ENCODE measurements at places on chromosomes 5 and 9.

DNA sequence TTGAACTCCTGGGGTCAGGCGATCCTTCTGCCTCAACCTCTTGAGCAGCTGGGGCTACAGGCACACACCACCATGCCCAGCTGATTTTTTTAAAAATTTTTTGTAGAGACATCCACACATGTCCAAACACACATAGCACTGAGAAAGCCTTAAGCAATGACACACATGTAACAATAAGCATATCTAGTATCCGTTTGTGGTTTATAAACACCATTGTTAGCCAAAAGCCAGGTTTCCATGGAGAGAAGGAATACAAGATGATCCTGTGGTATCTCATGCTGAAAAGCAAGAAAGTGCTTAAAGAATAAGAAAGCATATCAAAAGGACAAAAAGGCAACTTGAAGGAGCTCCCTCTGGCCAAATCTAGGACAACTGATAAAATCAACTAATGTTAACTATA is 29.7 kb upstream of the SLC1A3 start:
- DNase-seq: no peak

GRCh38 chr5:67222243-67223025 is 25.8 kb upstream of the CD180 start:
- DNase-seq: no peak

DNA sequence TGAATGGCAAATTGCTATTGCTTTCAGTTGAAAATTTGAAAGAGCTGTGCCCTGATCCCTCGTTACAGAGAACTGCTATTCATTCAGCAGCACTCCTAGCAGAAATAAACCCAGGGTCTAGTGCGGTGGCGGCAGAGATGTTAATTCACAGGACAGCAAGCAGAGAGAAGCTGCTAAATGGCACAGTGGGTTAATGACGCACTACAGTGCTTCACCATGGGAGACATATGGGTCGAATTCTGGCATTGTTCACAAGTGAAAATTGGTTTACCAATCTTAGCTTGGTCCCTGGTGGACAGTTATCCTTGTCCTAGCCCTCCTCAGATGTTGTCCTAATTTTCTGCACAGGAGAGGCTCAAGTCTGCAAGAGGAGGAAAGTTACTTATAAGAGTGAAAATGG is 807.4 kb downstream of the TLE1 start:
- no peak for DNase-seq

GRCh38 chr9:124260769-124261603 is 3.2 kb downstream of the NEK6 start:
- no peak for DNase-seq

GRCh38 chr9:36136894-36137391 is 410 bp downstream of the GLIPR2 start:
- DNase-seq: peak; percentile 57

GRCh38 chr5:153569036-153569435 is 78.6 kb downstream of the GRIA1 start:
- no peak for DNase-seq

DNA sequence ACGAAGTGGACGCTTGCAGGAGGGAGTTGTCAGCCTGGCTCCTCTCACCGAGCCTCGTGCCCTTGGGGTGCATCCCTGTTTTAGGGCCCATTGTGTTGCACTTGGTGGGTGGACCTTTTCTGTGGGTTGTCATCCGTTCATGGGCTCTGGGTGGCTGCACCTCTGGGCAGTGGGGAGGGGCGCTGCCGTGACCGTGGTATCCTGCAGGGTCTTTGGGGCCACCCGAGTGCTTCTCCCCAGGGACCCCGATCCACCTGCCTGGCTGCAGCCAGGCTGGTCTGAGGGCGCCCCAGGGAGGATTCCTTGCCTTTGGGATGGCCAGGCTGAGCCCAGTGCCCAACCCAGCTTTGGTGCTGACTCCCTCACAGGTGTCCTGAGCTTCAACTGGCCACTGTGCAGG is 41.0 kb upstream of the UBAC1 start:
- DNase-seq: no peak

DNA sequence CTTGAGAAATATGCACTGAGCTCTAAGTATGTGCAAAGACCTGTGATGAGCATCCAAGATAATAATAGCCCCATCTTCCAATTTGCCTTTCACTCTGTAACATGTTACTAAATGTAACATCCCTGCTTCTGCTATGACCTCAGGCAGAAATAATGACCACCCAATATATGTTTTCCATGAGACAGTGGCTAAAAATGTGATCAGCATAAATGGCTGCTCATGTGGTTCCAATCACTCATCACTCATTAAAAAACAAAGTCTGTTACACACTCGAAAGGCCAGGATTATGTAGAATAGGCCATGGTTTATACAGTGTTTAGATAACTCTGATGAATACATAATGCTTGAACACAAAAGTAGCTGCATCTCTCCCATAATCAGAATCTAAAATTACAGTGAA is 71.4 kb upstream of the MOCS2 start:
- no peak for DNase-seq

GRCh38 chr9:92407818-92408217 is 3.4 kb upstream of the OGN start:
- no peak for DNase-seq

- DNase-seq: no peak
Observed at GRCh38 chr5:173050791-173051190, 5.4 kb upstream of the CREBRF start.

GRCh38 chr5:177435847-177436536 is 9.5 kb downstream of the GRK6 start:
- no peak for DNase-seq

DNA sequence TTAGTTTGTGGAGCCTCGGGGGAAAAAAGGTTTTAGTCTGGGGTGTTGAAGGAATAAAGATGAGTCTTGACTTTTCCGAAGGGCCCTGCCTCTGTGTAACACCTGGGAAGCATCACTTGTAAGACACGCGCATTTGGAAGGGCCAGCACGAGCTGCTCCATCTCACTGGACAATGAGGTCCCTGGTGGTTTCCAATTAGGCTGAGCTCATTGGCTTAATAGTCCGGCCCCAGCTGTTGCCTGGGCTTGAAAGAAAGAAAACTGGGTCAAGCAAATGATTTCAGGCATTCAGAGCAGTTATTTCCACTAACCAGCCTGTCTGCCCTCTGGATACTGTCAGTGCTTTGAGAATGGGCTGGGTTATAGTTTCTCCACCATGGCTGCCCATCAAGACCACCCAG is 64.5 kb downstream of the NSUN2 start:
- DNase-seq: no peak

DNA sequence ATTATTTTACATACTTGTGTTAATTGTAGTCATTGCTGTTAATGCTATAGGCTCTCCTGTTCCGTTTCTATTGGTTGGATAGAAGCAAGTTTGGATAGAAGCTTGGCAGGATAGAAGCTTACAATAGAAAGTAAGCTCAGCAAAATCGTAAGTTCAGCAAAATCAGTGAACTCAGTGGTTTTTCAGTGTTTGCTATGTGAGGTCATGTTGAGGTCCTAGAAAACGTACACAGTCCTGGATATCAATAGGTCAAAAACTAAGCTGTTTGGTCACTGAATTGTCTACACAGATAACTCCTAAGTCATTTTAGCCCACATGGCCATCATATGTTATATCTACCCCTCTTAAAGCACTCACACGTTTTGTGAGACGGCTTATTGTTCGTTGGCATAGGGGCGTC is 299.4 kb downstream of the MAN2A1 start:
- DNase-seq: no peak

DNA sequence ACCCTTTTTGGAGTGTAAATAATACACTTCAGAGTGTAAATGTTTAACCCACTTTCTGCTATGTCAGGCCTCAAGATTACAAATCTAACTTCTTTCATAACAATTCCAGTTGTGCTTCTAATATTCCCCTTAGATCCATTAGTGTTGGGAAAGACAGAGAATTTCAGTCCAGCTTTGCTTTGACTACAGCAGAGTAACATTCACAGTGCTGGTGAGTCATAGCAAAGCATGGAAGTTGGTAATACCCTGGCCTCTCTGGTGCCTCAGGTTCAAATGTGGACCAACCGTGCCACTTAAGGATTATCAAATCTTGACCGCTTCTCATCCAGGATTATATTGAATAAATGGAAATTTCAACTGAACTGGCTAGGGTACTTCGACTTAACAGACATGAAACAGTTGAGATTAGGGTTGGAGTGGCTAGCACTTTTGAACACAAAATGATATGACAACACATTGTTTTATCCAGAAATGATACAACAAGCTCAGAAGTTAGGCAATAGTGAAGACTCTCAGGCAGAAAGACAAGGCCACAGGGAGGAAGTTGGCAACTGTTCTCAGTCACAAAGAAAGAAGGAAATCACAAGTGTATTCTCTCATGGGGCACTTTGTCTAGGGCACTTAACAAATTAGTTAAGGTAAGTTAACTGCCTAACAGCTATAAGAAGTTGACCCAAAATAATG is 24.4 kb upstream of the RASA1 start:
- DNase-seq: no peak

GRCh38 chr9:114181607-114182409 is 26.5 kb downstream of the COL27A1 start:
- no peak for DNase-seq

GRCh38 chr9:19231126-19231903 is 822 bp downstream of the DENND4C start:
- DNase-seq: peak; percentile 20

- DNase-seq: no peak
Observed at GRCh38 chr5:4651806-4652565, 488.1 kb upstream of the ADAMTS16 start.

DNA sequence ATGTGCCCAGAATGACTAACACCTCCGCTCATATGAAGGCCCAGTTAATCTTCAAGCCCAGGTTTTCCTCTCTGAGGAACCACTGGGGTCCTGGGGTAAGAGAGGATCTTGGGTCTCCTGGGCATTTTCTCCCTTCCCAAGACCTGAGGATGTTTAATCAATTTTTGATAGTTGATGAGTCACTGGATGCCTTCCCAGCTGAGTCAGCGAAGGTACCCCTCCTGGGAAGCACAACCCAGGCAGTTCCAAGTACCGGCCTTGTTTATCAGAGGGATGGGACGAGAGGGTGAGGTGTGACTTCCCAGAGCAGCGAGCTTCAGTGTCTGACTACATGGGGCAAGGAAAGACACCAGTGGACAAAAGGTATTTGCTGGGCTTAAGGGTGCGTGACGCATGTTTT is 119.6 kb upstream of the IL12B start:
- no peak for DNase-seq

DNA sequence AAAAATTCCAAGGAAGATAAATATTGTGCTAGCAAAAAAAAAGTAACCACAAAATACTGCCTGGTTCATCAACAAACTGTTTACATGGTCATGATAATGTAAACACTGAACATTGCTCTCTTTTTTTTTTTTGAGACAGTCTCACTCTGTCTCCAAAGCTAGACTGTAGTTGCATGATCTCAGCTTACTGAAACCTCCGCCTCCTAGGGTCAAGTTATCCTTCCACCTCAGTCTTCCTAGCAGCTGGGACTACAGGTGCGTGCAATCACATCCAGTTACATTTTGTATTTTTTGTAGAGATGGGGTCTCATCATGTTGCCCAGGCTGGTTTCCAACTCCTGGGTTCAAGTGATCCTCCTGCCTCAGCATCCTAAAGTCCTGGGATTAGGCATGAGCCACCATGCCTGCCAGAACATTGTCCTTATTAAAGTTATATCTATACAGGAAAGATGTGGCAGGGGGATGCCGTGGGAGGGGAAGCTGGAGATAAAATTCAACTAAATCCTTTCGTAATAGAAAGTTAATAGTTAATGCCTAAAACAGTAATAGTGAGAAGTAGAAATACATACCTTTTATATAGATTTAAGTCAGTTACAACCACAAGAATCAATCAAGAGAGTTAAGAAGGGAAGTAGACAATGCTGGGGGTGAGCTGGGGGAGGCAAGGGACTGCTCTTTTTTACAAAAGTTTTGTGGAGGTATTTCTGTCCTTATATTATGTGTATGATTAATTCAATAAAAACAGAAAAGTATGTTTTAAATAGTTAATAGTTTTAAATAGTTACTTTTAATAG is 52.3 kb downstream of the RGMB start:
- DNase-seq: no peak

DNA sequence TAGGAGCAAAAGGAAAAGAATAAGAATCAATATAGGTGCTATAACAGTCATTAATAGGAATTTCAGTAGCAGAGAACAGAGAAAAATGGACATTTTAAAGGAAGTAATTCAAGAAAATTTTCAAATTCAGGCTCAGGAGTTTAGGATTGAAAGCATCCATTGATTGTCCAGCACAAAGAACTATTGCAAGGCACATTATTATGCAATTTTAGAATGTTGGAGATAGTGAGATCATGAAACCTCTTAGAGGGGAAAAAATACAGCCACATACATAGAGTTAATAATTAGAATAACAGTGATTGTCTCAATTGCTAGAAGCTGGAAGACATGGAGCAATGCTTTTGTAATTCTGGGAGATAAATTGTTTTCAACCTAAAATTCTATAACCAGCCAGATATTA is 31.5 kb downstream of the CNTLN start:
- no peak for DNase-seq

DNA sequence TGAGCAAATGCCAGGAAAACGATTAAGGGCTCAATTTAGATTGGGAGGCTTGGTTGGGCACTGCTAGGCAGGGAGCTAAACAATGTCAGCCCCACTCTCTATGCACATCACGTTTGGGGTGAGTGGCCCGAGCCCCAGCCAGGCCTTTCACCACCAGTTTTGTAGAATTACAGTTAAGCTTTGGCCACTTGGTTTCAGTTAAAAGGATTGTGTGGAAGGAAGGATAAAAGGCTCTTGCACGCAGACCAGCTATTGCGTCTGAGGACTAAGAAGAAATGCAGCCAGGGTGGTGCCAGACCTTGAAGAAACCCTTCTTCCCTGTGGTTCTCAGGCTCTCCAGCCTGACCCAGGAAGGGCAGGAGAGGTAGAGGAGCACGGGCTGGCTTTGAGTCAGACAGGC is 125.3 kb upstream of the SLC44A1 start:
- DNase-seq: no peak

- DNase-seq: no peak
Observed at GRCh38 chr9:106797299-106797698, 65.7 kb upstream of the ZNF462 start.

DNA sequence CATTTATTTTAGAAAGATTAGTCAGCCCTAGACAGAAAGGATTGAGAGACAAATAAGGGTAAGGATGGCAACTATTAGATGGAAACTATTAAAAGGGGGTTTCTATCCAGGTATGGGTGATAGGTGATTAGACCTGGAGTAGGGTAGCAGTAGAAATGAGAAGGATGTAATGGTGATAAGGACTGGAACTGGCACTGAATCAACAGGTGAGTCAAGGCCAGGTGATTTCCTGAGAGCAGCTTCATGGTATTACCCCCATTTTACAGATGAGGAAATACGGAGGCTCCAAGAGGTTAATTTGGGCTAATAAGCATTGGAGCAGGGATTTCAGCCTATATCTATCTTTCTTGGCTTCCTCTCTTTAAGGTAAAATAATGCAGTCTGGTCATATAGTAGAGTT is 55.7 kb downstream of the CAST start:
- DNase-seq: no peak

DNA sequence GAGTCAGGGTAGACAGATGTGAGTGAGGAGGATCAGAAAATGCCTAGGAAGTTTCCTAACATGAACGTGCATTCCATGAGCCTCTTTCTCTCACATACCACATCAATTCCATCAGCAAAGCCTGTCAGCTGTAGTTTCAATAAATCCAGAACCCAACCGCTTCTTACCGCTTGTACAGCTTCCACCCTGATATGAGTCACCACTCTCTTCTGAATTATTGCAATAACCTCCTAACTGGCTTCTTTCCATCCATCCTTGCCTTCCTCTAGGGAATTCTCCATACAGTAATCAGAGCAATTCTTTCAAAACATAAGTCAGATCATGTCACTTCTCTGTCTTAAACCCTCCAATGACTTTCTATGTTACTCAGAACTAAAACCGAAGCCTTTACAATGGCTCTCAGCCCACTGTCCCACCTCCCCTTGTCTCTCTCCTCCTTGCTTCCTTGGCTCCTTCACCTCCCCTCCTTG is 8.1 kb upstream of the RAD23B start:
- DNase-seq: no peak

GRCh38 chr5:124628721-124629596 is 117.5 kb downstream of the ZNF608 start:
- DNase-seq: no peak

Measured in GM12891 (cell line).